Stimulated activated memory B cell treated with anti-CD40 and anti-IgM and Interleukin-4, amounts not matched to agents 10 μg/mL and 1 μg/mL and 100 μg/mL, for 72 hours (primary cell): ENCODE measurements at places on chromosomes 6 and 20.
A peak's percentile ranks its signal among the peaks of the same experiment; 100 is the strongest.

- no peak for ATAC-seq
Observed at GRCh38 chr20:54283253-54283652, 75.4 kb downstream of the PFDN4 start.

- peak; percentile 89 for ATAC-seq
Observed at GRCh38 chr20:22371843-22372242, 212.5 kb downstream of the FOXA2 start.

DNA sequence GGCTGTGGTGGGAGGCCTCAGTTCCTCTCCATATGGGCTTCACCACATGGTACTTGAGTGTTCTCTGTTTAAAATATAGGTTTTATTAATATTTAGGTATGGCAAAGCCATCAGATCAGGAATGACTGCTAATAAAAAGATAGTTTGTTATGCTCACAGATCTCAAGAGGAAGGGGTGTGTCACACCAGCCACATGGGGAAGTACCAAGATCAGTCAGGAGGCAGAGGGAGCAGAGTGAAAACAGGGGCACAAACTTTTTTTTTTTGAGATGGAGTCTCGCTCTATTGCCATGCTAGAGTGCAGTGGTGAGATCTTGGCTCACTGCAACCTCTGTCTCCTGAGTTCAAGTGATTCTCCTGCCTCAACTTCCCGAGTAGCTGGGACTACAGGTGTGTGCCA is 92.1 kb upstream of the GCM1 start:
- peak; percentile 70 for ATAC-seq

DNA sequence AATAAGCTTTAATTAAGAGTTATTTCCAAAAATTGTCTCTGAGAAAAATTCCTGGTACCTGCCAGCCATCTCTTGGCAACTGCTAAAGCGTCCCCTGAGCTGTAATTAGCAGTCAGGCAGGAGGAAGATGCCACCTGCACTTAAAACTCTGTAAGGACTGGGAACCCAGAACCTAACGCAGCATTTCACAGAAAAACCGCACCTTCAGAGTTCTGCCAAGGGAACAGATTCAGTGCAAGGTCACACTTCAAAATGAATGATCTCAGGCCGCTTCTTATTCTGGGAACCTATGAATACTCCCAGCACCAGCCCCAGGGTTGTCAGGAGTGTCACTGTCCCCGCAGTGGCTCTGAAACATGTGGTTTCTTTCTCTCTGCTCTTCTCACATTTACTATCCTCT is 36.7 kb downstream of the INSM1 start:
- no peak for ATAC-seq

DNA sequence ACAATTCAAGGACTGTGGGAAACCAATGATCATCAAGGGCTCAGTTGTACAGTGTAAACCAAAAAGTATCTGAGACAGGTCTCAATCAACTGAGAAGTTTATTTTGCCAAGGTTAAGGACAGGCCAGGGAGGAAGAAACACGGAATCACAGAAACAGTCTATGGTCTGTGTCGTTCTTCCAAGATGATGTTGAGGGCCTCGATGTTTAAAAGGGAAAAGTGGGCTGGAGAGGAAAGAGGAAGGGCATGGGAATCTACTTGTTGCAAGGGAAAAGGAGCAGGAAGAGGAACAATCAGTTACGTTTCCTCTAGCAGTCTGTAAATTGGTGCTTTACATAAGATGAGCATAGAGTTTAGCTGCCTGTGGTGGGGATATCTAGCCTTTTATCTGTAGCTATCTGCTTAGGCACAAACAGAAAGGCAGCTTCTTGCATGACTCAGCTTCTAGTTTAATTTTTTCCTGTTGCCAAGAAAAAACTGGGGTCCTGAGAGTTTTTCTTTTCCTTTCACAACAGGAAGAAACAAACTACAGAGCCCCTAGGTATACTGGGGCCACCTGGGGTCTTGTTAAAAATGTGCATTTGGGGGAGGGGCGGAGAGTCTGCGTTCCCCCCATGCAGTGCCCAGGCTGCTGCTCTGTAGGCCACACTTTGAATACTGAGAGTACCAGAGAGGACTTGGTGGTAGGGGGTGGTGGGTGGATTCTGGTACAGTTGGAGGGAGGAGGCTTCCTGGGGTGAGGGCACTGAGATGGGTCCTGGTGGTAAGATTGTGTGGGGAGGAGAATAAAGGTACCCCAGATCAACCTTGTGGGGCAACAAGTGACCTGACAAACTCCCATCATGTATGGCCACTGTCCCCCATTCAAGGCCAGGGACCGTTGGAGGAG is 35.3 kb upstream of the EZR start:
- ATAC-seq: no peak

- no peak for ATAC-seq
Observed at GRCh38 chr20:3800256-3800877, 4.3 kb downstream of the CDC25B start.

- ATAC-seq: no peak
Observed at GRCh38 chr20:10523443-10523842, 88.3 kb downstream of the SLX4IP start.

- no peak for ATAC-seq
Observed at GRCh38 chr20:48056218-48056617, 270.9 kb upstream of the SULF2 start.

DNA sequence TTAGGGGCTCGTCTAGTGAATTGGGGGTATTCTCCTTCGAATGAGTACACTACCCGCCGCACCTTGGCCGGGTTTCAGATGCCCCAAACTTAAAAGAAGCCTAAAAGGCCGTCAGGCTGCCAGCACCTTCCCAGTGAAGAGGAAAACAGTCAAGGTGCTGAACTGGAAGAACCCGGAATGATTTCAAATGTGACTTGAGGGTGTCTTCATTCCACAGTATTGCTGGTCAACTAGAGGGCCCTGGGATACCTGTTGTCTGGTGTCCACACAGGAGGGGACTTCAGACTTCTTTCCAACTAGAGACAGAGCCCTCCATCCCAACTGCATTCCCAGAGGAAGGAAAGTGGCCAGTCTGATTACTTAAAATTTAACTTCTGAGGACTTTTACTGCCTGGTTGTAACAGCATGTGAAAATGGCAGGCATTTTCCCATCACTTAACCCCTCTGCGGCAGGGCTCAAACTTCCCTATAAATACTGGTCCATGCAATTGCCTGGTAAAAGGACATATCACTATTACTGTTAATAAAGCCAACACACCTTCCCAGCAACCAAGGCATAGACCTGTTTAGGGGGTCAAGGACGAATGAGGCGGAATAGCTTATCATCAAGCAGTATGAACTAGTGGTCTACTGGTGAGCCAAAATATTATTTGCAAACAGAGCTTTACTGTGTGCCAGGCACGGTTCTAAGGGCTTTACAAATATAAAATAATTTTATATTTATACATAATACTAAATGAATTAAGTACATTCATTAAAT is 651 bp upstream of the SAMHD1 start:
- no peak for ATAC-seq

- ATAC-seq: no peak
Observed at GRCh38 chr20:22368235-22368634, 216.1 kb downstream of the FOXA2 start.

DNA sequence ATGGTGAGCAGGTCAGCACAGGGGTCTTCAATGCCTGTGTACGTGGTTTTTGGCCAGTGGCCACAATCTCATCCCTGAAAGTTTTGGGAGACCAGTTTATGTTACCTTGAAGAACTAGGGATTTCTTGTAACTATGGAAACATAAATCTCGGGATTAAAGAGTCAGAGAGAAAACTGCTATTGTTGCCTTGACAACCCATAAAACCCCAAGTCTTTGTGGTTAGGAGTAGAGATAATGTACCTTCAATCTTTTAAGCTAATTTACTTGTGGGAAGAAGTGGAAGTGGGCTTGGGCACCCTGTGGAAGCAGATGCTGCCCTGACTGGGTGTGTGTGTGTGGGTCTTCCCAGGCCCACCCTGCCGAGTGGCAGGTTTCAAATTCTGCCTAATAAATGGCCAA is 46.1 kb upstream of the ZNF831 start:
- no peak for ATAC-seq

GRCh38 chr6:45513213-45513618 is 135.5 kb upstream of the SUPT3H start:
- ATAC-seq: no peak

DNA sequence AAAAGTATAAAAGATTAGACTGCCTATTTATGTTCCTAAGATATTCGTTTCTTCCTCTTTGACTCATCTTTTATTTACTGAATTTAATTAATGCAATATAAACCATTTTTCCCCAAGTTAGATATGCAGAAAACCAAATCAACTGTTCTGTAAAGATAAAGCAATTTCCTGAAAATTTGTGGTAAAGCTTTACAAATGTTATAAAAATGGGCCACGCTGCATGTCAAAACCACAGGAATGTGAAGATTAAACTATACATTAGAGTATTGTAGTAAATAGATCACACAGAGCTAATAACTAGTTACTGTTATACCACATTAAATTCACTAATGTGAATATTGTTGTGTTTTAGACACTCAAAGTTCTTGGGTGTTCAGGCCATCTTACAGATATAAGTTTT is 83.4 kb downstream of the OPN5 start:
- ATAC-seq: no peak

- ATAC-seq: no peak
Observed at GRCh38 chr6:106085692-106085983, 498 bp upstream of the PRDM1 start.

DNA sequence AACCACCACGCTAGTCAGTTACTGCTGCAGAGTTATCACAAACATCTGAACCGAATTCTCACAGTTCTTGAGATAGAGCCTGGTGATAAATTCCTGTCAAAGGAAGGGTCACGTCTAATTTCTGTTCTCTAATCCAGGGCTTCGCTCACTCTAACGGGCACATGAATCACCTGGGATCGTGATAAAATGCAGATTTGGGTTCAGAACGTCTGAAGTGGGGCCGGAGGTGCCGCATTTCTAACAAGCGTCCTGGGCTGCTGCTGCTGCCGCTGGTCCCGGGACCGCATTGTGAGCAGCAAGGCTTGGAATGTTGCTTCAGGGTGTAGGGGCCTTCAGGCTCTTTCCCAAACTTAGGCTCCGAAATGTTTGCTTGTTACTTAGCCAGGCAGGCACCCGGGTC is 264.1 kb downstream of the CDC5L start:
- no peak for ATAC-seq

GRCh38 chr20:57695012-57695411 is 14.8 kb downstream of the PMEPA1 start:
- ATAC-seq: no peak

- no peak for ATAC-seq
Observed at GRCh38 chr20:35285806-35286076, 1.2 kb upstream of the EIF6 start.

DNA sequence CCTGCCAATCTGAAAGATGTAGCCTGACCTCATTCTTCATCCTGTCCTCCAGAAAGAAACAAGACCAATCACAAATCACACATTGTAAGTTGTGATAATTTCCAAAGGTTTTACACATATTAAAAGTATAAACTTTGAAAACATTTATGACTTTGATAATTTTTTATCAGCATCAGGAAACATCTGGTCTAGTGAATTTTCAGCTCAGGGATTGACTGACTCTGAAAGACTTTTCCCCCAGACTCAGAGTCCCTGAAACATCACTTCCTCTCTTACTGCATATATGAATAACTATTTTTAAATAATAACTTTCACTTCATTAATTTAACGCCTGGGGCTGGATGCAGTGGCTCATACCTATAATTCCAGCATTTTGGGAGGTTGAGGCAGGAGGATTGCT is 48.5 kb upstream of the SSTR4 start:
- ATAC-seq: no peak

- ATAC-seq: no peak
Observed at GRCh38 chr6:74161380-74161779, 465.4 kb downstream of the CD109 start.

- ATAC-seq: no peak
Observed at GRCh38 chr6:135592276-135592675, 94.7 kb upstream of the AHI1 start.

- ATAC-seq: no peak
Observed at GRCh38 chr20:45427236-45428149, 11.6 kb downstream of the PIGT start.

DNA sequence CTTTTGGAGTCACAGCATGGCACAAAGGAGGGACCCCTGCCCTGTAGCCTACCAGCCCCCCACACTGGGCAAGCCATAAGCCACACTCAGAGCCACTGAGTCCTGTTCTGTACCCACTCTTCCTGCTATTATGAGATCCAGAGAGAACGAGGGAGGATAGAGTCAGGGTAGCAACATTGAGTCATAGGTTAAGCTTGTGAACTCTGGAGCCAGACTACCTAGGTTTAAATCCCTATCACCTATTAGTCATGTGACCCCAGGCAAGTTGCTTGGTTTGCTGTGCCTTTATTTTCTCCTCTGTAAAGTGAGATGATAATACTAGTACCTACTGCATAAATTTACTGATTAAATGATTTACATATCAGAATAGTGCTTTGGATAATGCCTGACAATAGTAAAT is 540 bp downstream of the CNBD2 start:
- ATAC-seq: no peak

GRCh38 chr6:48505621-48506020 is 394.6 kb upstream of the PTCHD4 start:
- ATAC-seq: no peak

- ATAC-seq: no peak
Observed at GRCh38 chr6:147825848-147826247, 317.4 kb downstream of the SAMD5 start.
